Stimulated activated CD4-positive, alpha-beta T cell treated with anti-CD3 and anti-CD28 coated beads, Interleukin-1b, Interleukin-23, amount 100 ng/mL, for 4 hours (primary cell): ENCODE measurements at places on chromosomes 5 and 9.

- no peak for DNase-seq
Measured at GRCh38 chr9:24218656-24219055, 327.0 kb downstream of the IZUMO3 start.

GRCh38 chr9:36504156-36504555 is 68.5 kb upstream of the MELK start:
- DNase-seq = no peak

GRCh38 chr5:69032009-69032408 is 61.8 kb upstream of the SLC30A5 start:
- DNase-seq = no peak

GRCh38 chr9:76808636-76809035 is 44.4 kb downstream of the PCA3 start:
- DNase-seq = no peak

GRCh38 chr5:132829742-132830435 is 558 bp downstream of the SHROOM1 start:
- peak; percentile 70 for DNase-seq

DNA sequence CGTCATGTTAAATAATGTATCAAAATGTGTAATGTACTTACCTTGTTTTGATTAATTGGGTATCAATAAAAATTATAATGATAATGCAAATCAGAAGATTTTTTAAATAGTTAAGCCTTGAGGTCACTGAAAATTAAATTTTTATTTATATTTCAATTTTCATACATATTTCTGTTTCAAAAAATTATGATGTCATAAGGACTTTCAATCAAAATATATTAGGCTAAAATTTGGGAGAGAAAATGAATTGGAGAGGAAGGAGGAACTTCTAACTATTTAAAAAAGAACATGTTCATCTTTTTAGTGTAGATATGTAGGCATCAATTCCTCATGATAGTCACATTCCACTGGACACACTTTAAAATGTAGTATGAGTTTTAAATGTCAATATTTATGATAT is 29.1 kb upstream of the ERAP1 start:
- DNase-seq = no peak

GRCh38 chr5:116738239-116738614 is 163.6 kb upstream of the SEMA6A start:
- DNase-seq = no peak

DNA sequence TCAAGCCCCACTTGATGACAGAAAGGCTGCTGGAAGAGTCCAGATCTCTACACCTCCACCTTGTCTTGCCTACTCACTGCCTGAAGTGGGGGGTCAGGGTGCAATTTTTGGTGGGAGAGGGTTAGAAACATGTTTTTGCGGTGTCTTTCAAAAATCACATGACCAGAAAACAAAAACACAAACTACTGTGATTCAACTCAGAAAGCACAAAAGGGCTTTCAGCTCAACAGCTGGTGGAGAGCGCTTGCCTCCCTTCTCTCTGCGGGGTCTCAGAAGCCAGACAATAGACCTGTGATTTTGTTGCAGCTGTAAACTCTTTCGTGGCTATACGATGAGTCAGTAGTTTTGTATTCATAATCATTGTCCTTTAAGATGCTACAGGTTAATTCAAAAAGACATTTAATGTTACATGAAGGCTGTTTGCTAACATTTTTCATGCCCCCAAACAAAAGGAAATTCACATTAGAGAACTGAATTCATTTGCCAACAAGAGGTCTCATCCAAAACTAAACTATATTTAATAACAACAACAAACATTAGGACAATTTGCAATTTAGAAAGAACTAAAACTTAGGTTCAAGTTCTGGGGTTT is 172.6 kb upstream of the RAI14 start:
- DNase-seq = no peak

GRCh38 chr9:105193560-105193959 is 50.9 kb upstream of the SLC44A1 start:
- no peak for DNase-seq

DNA sequence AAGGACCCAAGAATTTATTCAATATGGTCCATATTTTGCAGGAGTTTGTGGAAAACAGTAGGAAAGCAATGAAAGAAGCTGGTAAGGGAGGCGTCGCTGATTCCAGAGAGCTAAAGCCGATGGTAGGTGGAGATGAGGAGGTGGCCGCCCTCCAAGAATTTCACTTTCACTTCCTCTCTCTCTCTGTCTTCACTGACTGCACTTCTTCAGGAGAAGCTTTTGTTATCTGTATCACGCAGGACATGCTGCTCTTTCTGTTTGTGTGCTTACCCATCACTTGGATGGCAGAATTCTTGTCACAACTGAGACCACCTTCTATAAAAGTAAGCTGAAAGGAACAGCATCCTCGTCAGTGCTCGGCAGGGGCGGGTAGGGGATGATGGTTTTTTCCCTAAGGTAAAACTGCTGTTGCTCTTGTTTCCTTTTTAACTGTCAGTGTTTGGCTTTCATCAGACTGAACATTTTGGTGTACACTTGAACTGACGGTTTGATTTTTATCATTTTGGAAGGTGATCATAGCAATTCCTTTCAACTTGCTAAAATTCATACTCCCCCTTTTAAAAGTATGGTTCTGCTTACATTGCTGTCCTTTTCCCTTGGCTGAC is 62.4 kb upstream of the FSD1L start:
- peak; percentile 19 for DNase-seq

- DNase-seq = no peak
Measured at GRCh38 chr5:314676-315487, 6.6 kb upstream of the AHRR start.

GRCh38 chr9:124580186-124580585 is 73.0 kb upstream of the NR5A1 start:
- no peak for DNase-seq
